ENCODE measurements at places on chromosomes 11 and 22.
A peak's percentile ranks its signal among the peaks of the same experiment; 100 is the strongest.

GRCh38 chr22:48323746-48324145 lies 1503.9 kb downstream of the BRD1 start:
- no peak for DNase-seq

- no peak for DNase-seq
Observed at GRCh38 chr11:13760115-13760514, 91.6 kb downstream of the FAR1 start.

DNA sequence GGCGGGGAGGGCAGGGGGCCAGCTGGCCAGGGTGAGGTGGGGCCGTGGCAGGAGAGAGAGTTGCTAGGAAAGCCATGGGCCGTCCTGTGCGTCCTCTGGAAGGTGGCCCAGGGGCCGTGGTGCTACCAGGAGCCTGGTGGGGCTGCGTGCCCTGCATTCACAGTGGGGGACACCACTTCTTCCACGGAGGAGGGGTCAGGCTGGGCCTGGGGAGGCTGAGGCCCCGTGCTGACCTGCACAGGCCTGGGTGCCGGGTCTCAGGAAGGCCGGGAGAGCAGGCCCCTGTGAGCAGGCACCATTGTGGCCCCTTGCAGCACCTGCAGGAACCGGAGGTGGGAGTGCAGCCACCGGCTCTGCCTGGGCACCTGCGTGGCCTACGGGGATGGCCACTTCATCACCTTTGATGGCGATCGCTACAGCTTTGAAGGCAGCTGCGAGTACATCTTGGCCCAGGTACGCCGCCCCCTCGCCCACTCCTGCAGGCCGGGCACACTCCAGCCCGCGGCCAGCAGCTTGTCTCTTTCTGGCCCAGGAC lies 12.0 kb downstream of the MUC5B start:
- DNase-seq = peak; percentile 1

GRCh38 chr11:119377112-119377901 lies 4.2 kb downstream of the USP2 start:
- DNase-seq = no peak

DNA sequence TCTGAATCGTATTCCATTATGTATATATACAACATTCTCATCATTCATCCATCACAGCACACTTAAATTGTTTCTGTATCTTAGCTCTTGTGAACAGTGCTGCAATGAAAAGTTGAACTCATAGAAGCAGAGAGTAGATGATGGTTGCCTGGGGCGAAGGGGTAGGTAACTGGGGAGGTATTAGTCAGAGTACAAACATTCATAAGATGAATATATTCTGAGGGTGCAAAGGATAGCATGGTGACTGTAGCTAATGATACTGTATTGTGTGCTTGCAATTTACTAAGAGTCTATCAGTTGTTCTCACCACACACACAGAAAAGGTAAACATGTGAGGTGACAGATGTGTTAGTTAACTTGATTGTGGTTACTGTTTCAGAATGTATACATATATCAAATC lies 12.6 kb upstream of the RFPL2 start:
- no peak for DNase-seq

DNA sequence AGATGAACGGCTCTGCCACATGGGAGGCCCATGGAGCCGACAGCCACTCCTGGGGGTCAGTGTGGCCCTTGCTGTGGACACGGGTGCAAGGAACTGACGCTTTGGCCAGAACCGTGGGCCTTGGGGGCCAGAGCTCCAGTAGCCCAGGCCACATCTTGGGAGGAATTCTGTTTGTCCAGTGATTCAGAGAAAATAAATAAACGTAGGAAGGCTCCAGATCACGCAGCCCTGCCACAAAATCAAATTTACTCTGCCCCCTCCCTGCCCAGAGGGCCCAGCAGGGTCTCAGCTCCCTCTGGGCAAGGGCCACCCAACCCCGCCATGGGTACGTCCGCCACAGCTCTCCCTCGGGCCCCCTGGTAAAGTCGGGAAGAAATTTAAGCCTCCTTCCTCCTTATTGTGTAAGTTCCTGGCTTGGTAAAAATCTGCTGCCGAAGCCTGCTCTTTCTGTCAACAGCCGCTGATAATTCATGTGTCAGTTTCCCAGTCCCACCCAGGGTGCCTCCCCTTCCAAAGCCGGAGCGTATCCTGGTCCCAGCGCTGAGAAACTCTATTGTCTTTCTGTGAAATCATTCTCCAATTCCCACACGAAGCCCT lies 6.9 kb upstream of the MUC5AC start:
- no peak for DNase-seq

GRCh38 chr11:35316161-35316560 lies 103.2 kb downstream of the SLC1A2 start:
- no peak for DNase-seq

- DNase-seq = no peak
Observed at GRCh38 chr11:134844838-134845237, 432.8 kb upstream of the B3GAT1 start.

DNA sequence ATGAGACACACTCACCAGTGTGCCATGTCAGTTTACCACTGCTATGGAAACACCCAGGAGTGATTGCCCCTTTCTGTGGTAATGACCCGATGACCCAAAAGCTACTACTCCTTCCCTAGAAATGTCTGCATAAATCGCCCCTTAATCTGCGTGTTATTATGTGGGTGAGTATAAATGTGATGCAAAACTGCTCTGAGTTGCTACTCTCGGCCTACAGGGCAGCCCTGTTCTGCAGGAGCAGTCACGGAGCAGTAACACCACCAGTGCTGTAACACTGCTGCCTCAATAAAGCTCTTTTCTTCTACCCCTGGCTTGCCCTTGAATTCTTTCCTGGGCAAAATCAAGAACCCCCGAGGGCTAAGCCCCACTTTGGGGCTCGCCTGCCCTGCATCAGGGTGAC lies 9.6 kb upstream of the LDLRAD3 start:
- no peak for DNase-seq

GRCh38 chr22:23181721-23182308 lies 1.5 kb downstream of the BCR start:
- DNase-seq = no peak

- DNase-seq = no peak
Observed at GRCh38 chr11:26599425-26599824, 27.4 kb upstream of the MUC15 start.

DNA sequence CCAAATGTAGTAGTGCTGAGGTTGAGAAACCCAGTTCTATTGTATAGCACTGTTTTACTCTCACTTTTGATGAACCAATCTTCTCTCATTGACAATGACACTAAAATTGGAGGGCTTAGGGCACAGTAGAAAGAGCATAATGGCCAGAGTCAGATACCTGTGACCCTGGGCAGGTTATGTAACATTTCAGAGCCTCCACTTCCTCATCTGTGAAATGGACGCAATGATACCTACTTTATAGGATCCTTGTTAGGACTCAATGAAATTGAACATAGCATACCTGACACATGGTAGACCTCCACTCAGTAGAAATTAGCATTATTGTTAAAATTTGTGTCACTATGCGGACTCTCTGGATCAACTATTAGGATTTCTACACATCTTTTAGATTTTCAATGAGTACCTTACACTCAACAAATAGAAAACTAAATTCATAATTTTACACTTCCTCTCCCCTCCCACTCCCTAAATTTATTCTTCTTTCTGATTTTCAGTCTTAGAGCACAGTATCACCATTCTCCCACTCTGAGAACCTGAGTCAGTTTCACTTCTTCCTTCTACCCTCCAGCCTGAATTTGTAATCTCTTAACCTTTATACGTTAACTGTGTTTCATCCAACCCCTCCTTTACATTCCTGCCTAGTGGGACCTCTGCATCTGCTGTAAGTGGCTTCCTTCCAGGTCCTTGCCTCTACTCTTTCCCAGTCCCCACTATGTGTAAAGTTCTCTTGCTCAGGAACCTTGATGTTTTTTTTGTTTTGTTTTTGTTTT lies 78.3 kb downstream of the MICAL2 start:
- no peak for DNase-seq

- peak; percentile 44 for DNase-seq
Observed at GRCh38 chr11:42762348-42762747, 549.4 kb upstream of the API5 start.

- DNase-seq = no peak
Observed at GRCh38 chr11:97965849-97966646, 1054.7 kb upstream of the CNTN5 start.

- no peak for DNase-seq
Observed at GRCh38 chr22:24697621-24698082, 76.9 kb downstream of the PIWIL3 start.

DNA sequence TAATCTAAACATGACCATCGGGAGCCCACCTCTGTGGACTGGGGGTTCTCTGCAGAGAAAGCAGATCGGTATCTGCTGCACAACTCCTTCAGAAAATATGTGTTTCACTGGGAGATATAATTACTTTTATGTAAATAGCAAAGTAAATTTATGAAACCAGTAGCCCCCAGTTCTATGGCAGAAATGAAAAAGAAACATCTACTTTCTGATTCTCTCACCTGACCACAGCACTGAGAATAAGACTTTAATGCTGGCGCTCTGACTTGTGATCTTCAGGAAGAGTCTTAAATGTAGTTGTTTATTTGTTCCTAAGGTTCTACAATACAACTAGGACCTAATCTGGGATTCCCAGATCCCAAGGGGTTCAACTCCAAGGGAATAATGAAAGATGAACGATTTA lies 518.0 kb downstream of the DLG2 start:
- no peak for DNase-seq

- no peak for DNase-seq
Observed at GRCh38 chr11:84243629-84244263, 957.6 kb upstream of the CCDC90B start.

GRCh38 chr11:15913261-15913660 lies 443.1 kb downstream of the SOX6 start:
- no peak for DNase-seq

- no peak for DNase-seq
Observed at GRCh38 chr11:47225552-47226400, 11.0 kb downstream of the DDB2 start.

- DNase-seq = no peak
Observed at GRCh38 chr11:19328586-19329311, 88.0 kb upstream of the E2F8 start.

DNA sequence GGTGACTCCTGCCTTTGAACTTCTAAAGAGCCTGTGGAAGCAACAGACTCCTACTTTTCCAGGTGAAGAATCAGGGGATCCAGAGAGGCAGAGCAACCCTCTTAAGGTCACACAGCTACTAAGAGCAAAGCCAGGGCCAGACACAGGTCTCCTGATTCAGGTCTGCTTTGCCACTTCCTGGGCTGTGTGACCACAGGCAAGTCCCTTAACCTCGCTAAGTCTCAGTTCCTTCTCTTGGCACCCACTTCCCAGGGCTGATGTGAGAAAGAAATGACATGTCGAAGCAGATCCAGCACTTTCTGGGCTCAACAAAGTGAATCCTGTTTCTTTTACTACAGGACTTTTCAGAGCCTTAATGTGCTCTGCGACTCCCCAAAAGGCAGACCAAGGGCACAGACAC lies 30.2 kb downstream of the UQCR10 start:
- DNase-seq = no peak
